NCI-H1417 (cell line): ENCODE measurements at places on chromosomes 11 and 22.
A peak's percentile ranks its signal among the peaks of the same experiment; 100 is the strongest.

DNA sequence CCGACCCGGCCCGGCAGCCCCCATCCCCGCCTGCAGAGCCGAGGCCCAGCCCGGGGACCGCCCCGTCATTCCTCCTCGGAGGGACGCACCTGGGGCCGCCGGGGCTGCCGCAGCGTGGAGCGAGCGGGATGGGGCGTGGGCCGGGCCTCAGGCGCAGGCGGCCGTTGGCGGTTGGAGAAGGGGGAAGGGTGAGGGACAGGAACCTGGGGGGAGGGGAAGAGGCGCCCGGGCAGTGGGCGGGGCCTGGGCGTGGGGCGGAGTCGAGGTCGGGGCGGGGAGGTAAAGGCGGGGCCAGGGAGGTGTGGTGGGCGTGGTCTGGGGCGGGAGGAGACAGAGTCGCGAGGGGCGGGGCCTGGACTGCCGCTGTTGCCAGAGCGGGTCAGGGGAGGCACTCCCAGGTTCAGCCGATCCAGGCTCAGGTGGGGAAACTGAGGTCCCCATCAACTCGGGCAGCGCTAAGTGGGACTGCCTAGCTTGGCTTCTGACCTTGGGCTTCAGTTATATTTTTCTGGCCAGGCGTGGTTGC, at the start of gene TESMIN:
TESMIN (minus strand) TSS at position 190 of the 526 bp plus-strand sequence. CDS start 860 bp downstream, outside the sequence.
- DNase-seq = peak; percentile 93

DNA sequence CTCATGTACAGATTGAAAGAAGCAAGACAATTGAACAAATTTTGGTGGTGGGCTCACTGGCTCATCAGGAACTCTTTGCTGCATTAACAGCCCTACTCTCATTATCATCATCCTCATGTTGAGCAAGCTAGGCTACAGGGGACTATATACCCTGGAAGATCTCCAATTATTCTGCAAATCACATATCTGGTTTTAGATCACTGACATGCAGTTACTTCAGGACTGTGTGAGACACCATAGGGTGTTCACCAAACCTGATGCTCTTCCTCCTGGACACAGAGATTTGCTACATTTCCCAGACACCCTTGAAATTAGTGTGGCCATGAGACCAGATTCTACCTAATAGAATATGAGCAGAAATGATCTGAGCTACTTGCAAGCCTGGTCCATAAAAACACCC, 23.0 kb upstream of the ME3 start:
- no peak for DNase-seq

GRCh38 chr11:29227811-29228210, 789.0 kb downstream of the KCNA4 start:
- no peak for DNase-seq

DNA sequence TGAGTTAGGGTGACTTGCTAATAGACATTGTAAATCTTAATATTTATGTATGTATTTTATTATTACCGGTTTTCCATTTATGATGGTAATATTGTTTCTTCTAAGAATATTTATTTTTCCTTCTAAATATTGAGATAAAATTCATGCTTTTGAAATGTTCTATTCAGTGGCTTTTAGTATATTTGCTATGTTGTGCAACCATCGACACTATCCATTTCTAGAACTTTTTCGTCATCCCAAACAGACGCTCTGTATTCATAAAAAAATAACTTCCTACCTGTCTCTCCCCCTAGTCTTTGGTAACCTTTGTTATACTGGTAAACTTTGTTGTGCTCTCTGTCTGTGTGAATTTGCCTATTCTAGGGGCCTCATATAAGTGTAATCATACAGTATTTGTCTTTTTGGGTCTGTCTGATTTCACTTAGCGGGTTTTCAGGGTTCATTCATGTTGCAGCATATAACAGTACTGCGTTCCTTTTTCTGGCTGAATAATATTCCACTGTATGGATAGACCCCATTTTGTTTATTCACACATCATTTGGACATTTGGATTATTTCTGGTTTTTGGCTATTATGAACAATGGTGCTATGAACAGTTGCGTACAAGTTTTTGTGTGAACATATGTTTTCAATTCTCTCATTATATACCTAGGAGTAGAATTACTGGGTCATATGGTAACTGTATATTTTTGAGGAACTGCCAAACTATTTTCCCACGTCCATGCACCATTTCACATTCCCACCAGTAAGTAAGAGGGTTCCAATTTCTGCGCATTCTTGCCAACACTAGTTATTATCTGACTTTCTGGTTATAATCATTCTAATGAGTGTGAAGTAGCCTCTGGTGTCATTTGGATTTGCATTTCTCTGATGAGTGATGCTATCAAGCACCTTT, 15.9 kb downstream of the NEAT1 start:
- DNase-seq = no peak

GRCh38 chr11:120688163-120688562, 176.6 kb downstream of the GRIK4 start:
- no peak for DNase-seq

DNA sequence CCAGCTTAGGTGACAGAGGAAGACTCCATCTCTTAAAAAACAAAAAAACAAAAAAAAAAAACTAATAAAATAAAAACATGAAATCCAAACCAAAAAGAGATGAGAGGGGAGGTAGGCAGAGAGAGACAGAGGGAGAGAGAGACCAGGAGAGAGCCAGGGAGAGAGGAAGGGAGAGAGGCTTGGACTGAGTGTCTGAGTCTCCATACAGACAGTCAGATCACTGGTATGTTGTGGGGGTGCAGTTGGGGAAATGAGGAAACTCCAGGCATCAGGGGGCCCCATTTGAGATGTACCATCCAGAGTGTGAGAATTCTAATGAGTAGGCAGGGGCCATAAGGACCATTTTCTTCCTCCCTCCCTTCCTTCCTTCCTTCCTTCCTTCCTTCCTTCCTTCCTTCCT, 53.1 kb upstream of the SEPTIN5 start:
- DNase-seq = no peak

DNA sequence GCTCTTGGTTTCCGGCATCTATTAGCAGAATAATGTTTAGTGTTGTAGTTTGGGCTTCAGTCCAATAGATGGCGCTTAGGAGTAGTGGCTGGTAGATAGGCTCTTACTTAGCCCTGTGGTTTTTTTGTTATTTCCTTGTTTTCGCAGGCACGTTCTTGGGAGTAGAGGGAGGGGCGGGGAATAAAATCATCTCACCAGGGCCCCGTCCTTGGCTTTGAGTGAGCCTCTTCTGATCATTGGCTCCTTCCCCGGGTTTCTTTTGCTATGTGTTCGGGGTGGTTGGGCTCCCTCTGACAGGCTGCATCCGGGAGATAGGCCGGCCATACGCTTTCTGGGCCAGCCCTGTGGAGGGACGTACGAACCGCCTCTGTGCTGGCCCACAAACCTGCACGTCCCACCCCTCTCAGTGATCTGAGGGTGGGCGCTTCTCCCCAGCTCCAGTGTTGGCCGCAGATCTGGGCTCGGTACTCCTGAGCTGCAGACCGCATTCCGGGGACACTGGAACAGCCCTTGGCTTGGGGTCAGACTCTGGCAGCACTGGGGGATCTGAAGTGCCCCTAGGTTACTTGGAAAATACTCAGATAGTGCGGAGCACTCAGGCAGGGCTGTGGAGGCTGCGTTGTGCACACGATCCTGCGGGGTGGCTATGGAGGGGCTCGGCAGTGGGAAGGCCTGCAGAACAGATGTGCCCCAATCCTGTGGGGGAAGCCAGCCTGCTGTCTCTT, 217.0 kb downstream of the DYNC2H1 start:
- peak; percentile 63 for DNase-seq

DNA sequence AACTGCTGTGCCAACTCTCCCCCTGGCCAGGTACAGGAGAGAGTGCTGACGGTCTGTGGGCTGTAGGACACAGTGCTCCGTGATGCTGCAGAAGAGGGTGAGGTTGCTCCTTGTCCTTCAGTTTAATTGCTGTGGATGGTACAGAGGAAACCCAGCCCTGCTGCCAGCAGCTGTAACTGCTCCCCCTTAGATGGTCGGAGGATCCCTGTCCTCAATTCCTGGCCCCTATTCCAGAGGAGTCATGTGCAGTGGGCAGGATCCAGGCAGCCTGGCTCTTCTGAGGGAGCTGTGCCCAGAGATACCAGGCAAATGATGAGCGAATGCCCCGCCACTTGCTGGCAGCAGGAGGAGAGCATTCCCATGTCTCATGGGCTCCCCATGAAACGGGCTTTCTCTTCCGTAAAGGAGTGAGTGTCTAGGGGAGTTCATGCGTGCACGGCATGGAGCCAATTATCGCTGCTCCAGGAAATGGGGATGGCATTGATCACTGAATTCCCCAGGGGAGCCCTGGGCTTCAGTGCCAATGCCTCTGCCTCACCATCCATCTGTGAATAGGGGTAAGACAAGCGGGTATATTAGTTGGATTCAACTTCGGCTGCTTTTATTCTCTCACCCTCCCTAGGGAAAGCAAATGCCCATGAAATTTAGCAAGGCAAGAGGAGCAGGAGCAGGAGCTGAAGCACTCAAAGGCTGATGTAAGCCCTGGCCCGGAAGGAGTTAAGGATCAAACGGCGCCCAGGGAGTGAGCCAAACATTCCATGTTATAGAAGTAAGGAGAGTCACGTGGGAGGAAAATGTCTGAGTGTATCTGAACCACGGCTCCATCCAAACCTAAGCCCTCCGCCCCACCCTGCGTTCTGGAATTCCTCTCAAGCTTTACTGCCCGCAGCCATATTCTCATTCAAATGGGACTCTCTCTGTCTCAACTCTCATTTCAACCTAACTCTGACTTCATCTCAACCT, 51.0 kb upstream of the CSNK2A3 start:
- DNase-seq = no peak

- DNase-seq = no peak
Measured at GRCh38 chr11:16741473-16741872, 3.0 kb downstream of the C11orf58 start.

DNA sequence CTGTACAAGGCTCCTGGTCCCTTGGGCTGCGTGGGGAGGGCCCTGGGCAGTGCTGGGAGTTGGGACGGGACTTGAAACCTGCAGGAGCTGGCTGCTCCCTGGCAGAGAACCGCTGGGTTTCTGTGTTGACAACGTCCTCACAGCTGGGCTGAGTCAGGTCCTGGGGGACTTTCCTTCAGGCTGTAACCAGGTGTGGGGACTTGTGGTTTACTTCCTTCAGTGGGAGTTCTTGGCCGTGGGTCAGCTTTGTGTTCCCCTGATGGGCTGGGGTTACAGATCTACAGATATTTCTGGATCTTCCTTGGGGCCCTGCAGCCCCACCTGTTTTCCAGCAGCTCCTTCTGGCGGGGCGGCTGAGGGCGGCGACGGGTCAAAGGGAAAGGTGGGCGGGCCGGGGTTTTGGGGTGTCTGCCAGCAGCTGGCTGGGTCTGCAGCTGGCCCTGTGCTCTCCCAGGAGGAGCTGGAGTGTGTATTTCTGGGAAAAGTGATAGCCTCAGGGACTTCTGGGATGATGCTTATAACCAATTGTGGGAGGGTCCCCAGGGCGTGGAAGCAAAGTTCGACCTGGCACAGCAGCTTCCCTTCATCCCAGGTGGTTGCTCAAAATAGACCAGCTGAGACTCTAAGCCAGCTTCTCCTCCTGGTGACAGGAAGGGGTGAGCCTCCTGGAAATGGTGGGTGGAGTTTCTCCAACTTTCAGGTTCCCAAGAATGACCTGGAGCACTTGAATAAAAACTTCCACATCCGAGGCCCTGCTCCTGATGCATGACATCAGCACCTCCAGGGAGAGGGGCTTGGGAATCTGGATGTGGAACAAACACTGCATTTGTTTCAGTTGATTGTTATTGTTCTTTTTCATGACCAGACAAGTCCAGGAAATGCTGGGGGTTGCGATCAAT, 19.1 kb downstream of the ST14 start:
- DNase-seq = peak; percentile 13

GRCh38 chr11:725624-726202, 19.7 kb downstream of the EPS8L2 start:
- DNase-seq = no peak

DNA sequence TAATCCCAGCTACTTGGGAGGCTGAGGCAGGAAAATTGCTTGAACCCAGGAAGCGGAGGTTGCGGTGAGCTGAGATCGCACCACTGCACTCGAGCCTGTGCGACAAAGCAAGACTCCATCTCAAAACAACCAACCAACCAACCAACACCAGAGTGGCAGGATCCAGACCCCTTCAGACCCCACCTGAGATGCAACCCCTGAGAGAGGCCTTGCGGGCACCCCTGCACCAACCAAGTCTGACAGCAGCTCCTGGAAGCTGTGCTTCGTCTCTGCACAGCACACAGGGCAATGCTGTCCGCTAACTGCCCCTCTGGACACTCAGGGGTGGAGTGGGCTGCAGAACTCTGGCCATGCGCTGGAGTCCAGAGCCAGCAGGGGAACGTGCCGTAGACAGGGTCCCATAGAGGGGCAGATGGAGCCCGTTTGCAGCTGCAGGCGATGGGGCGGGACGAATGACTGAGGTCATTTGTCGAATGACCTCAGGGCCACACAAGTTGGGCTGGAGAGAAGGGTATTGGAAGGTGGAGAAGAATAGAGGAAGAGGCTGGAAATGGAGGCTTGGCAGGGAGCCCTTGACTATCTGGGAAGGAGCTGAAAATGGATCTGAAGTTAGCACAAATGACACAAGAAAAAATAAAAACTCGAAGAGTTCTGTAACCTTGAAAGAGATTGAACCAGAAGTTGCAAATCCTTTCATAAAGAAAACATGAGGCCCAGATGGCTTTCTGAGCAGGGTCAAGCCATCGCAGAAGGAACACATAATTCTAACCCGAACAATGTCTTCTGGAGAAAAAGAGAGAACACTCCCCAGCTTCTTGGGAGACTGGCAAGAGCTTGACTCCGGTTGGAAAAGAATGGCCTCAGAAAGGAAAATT, 199.7 kb downstream of the CTTN start:
- DNase-seq = no peak

- no peak for DNase-seq
Measured at GRCh38 chr11:100776212-100776896, 89.3 kb downstream of the ARHGAP42 start.

GRCh38 chr22:24437091-24437490, 9.7 kb downstream of the ADORA2A start:
- DNase-seq = no peak

- DNase-seq = no peak
Measured at GRCh38 chr11:106172386-106172991, 95.0 kb downstream of the AASDHPPT start.

DNA sequence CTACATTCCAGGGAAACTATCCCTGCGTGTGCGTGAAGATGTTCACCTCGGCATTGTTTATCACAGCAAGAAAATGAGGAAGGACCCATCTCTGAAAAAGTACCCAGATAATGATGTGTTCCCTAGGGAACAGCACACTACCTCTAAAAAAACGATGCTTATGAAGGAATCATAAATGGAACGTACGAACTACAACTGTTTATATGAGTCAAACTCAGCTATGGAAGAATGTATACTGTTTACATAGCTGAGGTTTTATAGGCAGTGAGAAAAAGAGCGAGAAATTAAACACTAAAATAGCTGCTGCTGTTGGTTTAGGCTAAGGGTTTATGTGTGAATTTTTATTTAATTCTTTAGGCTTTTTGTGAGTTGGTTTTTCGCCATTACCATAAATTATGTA, 48.9 kb downstream of the APOL1 start:
- no peak for DNase-seq

- no peak for DNase-seq
Measured at GRCh38 chr11:113447621-113448315, 27.4 kb downstream of the DRD2 start.
